ENCODE measurements at places on chromosomes 16 and 17.
A peak's percentile ranks its signal among the peaks of the same experiment; 100 is the strongest.

DNA sequence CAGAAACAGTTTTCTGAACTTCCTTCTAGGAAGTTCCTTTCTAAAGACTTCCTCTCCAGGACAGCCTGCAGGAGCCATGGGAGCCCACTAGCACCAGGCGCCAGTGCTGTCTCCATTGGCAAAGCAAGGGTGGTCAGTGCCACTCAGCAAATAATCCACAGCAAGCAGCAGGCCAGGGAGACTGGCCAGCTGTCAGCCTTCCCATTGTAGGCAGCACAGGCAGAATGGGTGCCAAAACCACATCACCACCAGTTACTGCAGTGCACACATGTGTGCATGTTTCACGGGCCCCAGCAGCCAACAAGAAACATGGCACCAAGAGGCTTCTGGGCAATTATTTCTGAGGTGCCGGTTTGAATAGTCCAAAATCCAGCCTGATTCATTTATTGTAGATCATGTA lies 26.7 kb downstream of the DNASE1 start:
- peak; percentile 39 for DNase-seq

DNA sequence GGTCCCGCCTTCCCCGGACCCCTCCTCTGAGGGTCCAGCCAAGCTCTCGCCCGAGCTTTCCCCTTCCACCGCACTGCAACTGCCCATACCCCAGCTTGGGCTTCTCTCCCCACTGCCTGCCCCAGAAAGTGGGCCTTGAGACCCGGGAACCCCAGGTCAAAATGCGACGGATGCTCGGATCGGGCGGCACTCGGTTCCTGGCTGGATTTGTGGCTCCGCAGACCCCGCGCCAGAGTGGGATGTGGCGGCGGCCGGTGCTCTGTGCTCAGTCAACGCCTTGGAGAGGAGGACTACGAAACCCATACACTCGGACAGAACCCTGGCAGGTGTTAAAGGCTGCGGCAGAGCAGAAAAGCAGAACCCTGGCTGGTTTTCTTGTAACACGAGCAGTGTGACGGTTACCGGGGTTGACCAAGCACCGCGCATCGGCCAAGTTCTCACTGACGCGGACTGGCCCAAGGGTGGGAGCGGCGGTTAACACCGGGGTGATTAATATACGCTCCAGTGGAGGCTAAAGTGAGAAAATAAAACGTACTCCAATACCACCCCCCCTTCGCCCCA lies 885 bp upstream of the SLFN13 start:
- peak; percentile 22 for DNase-seq

- DNase-seq = no peak
Observed at GRCh38 chr17:60451071-60451470, 28.8 kb downstream of the CHCT1 start.

- DNase-seq = no peak
Observed at GRCh38 chr16:80283466-80284392, 257.1 kb upstream of the DYNLRB2 start.

GRCh38 chr16:85612191-85612800 lies 826 bp upstream of the GSE1 start:
- peak; percentile 80 for DNase-seq

- DNase-seq = no peak
Observed at GRCh38 chr16:81263470-81264220, 25.2 kb downstream of the BCO1 start.

GRCh38 chr17:31533546-31534155 lies 142.2 kb downstream of the RAB11FIP4 start:
- no peak for DNase-seq

GRCh38 chr16:12760819-12761611 lies 42.7 kb downstream of the CPPED1 start:
- no peak for DNase-seq

DNA sequence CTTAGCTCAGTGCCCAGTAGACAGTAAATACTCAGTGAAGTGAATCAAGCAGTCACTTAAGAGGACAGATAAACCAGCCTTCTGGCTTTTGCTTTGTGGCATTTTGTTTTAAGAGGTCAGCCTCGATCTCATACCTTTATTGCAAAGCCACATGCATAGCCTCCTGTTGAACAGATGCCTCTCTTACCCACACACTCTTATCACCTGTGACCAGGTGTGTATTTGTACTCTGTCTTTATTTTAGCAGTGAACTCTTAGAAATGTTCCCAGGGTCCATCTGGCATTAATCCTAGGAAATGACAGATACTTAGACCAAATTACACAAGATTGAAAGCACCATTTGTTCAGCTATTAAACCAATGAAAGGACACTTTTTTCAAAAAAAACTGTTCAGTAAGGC lies 1426.5 kb downstream of the CDH11 start:
- DNase-seq = no peak

GRCh38 chr16:307691-308312 lies 24.8 kb downstream of the PDIA2 start:
- no peak for DNase-seq

- DNase-seq = no peak
Observed at GRCh38 chr17:79365836-79366770, 244.7 kb downstream of the RBFOX3 start.

- DNase-seq = no peak
Observed at GRCh38 chr16:12800817-12801216, 2.9 kb downstream of the CPPED1 start.

- DNase-seq = no peak
Observed at GRCh38 chr16:3171181-3171854, 16.7 kb upstream of the OR1F1 start.

DNA sequence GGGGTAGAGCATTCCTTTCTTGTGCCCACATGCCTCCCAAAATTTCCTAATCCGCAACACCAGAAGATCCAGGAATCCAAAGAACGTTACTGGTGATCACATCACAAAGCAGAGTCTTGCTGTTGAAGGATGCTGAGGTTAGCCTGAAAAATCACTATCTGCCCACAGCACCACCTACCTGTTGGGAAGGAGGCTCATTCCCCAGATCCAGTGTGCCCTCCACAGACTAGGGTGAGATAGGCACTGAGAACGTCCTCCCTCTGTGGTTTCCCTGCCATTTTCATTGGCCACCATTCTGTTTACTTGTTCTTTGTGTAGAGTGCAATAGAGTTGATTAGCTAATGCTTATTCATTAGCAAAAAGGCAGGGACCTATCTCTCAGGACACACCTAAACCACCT lies 30.3 kb downstream of the RCVRN start:
- DNase-seq = no peak

DNA sequence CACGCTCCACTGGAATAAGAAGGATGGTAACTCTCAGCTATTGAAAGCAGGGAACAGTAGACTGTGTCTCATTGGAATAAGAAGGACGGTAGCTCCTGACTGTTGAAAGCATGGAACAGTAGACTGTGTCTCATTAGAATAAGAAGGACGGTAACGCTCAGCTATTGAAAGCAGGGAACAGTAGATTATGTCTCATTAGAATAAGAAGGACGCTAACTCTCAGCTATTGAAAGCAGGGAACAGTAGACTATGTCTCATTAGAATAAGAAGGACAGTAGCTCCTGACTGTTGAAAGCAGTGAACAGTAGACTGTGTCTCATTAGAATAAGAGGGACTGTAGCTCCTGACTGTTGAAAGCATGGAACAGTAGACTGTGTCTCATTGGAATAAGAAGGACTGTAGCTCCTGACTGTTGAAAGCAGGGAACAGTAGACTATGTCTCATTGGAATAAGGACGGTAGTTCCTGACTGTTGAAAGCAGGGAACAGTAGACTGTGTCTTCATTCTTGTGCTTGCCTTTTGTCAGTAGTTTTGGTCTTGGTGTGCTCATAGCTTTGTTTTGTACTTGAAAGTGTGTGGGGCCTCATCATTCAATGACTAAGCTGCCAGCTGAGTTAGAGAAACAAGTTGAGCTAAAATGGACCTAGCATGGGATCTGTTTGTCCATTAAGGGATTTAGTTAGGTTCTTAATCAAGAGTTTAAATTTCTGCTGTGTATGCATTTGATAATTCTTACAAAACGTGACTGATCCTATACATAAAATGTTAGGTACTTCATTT lies 58.5 kb downstream of the BANP start:
- DNase-seq = no peak

DNA sequence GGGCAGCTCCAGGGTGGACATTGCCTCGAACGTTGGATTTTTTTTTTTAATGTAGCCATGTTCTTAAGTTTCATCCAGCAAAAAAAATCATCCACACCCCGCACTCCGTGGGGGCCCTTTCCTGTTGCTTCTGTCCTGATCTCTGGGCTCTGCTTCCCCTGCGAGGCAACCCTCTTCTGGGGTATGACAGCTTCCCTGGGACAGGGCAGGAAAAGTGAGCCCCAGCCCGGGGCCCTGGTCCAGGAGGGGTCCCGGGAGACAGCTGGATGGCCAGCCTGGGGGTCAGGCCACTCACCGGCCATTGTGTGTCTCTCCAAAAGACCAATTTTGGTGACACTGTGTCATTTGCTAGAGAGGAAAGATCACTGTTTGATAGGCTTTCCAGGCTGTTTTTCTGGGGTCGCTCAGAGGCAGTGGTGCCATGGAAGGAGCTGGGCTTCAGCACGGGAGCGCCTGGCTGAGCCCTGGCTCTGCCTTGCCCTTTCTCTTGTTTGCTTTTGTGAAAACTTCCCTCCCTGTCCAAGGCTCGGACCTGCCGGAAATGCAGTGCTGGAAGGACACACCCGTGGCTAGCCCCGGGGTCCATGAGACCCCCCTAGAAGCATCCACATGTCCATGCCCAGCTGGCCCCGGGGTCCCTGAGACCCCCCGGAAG lies 41.0 kb upstream of the CHMP6 start:
- DNase-seq = no peak

- DNase-seq = no peak
Observed at GRCh38 chr16:59296888-59297287, 562.8 kb upstream of the GOT2 start.

DNA sequence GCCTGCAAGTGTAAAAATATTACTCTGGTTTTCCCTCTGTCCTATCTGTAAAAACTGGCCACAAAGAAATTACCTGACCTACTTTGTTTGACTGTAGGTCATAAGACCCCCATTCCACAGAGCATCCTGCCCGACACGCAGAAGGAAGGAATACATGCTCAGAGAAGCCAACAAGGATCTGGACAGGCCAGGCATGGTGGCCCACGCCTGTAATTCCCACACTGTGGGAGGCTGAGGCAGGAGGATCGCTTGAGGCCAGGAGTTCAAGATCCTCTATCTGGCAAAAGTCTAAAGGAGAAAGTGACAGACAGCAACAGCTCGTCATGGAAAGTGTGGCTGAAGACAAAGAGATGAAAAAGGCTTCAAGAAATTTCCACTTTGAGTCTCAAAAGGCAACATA lies 78.2 kb upstream of the RNU2-1 start:
- DNase-seq = no peak

- no peak for DNase-seq
Observed at GRCh38 chr17:74252211-74252610, 21.8 kb upstream of the DNAI2 start.

DNA sequence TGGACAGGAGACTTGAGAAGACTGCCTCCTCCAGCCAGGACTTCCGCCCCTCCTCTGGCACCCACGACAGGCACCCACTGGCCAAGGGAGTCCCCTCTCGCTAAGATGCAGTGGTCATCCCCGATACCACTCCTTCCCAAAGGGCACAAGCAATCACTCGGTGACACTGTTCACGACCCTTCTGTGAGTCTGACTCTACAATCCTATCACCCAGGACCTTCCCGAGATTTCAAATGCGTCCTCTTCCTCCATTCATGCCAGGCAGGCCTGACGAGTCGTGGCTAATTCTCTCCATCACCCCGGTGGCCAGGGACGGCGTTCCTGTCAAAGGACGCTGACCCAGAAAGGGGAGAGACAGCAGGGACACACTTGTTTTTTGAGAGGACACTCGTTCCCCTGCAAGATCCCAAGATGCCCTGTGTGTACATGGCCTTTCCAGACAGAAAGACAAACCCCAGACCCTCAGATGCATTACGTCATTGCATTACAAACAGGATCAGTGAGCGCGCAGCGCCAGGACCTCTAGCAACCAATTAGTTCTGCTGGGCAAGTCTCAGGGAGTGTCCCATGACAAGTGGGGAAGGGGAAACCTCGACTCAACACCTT lies 12.2 kb downstream of the FBXO31 start:
- DNase-seq = no peak

DNA sequence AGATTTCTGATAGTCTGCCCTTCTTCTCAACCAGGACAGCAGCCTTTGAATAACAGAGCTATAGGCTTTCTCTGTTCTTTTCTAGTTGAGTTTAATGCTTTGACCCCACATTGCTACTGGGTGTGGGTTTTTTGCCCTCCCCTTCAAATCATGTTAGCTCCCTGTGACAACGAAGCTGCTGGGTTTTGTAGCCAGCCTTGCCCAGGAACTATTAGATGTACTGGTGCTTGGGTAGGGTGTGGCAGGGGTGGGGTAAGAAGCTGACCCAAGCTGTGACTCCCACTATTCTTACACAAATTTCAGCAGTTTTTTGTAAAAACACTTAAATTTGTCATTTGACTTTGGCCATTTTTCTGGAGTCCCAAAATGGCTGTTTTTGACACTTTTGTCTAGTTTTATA lies 69.7 kb downstream of the NLK start:
- no peak for DNase-seq

- DNase-seq = no peak
Observed at GRCh38 chr17:67258821-67259468, 13.9 kb upstream of the HELZ start.

DNA sequence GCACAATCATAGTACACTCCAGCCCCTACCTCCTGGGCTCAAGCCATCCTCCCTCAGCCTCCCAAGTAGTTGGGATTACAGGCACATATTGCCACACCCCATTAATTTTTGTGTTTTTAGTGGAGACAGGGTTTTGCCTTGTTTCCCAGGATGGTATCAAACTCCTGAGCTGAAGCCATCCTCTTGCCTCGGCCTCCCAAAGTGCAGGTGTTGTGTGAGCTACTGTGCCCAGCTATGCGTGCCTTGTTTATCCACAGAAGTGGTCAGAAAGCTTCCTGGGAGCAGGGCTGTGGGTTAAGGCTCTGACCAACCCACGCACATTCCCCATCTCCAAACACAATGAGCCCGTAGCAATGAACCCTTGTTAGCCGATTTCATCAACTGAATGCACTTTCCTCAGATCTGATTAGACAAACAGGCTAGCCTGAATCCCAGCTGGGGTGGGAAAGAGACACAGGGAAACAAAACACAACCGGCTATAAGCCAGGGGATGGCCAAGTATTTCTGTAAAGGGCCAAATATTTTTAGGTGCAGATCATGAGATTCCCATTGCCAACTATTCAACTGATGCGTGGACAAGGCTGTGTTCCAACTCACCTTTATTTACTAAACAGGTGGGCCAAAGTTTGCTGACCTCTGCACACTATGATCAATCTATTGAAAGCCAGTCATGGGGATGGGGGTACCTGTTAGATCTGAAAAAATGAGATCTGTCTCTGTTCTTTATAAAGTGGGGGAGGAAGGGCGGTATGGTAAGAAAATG lies 193.6 kb downstream of the CPPED1 start:
- no peak for DNase-seq

DNA sequence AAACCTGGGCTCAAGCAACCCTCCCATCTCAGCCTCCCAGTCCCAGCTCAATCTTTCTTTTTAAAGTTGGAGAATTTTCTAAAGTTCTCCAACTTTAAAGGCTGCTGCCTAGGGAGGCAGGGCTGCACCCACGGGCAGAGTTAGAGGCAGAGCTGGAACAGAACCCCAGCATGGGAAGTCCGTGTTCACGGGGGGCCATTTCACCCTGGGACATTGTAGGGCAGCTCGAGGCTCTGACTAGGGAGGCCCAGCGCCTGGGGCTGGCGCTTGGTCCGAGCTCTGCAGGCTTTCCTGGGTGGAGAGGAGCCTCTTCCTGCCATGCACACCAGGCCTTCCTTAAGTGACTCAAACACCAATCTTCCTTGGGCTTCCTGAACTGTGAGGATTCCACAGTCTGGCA lies 70.2 kb downstream of the CYLD start:
- DNase-seq = no peak

Measured in left ventricle myocardium inferior (tissue), 1 donor.